ENCODE measurements at places on chromosomes 11 and 22. TPM values are rescaled to one million over a fixed set of nuclear protein-coding genes. Genes with fewer than 3 reads are reported as not detected.

GRCh38 chr11:72738199-72739141 is 13.7 kb downstream of the ARAP1 start:
- no peak overlapping the region for H3K27ac ChIP-seq
- no peak for DNase-seq
- peaks cover 10% of the 10 kb centered on the region for H3K4me1 ChIP-seq
- no peaks in the 10 kb centered on the region for H3K27me3 ChIP-seq

The PRR5L gene
- 23.4 TPM for total RNA-seq

DNA sequence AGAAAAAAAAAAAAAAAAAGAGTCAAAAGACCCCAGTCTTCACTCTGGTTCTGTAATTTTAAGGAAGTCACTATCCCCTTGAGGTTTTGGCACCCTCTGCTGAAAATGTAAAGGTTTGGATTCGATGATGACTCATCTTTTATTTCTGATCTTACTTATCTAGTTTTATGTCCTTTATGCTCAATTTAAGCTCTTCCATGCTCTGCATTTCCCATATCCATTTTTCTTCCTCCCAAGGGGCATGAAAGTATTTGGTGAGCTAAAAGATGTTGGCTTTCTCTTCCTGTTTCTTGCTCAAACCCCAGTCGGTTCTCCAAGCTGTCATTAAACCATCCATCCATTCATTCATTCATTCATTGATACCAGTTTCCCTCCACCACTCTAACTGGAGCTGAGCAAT is 61.0 kb upstream of the CDON start:
- no peaks in the 10 kb centered on the region for H3K4me1 ChIP-seq
- H3K27ac ChIP-seq: no peak overlapping the region
- no peak for DNase-seq
- no peaks in the 10 kb centered on the region for H3K27me3 ChIP-seq
- H3K4me3 ChIP-seq: no peak overlapping the region

The FGF3 gene
- total RNA-seq: not detected

The HEPACAM gene
- not detected for total RNA-seq

DNA sequence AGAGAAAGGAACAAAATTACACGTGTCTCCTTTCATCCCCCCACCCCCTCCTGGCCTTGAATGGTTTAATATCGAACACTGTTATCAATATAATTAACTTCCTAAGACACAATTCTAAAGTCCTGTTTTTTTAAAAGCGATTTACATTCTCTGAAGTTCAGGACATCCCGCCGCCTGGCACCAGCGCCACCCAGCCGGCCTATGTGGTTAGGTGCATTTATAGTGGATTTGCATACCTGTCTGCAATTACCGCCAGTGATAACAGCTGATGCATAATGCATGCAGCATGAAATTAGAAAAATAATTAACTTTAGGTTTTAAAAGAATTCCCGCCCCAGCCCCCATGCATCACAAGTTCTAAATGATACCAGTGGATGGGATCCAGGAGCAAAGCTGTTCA is 58.6 kb downstream of the MACROD1 start:
- DNase-seq: no peak
- no peaks in the 10 kb centered on the region for H3K36me3 ChIP-seq
